EH (cell line): ENCODE measurements at places on chromosomes 2 and 18.

GRCh38 chr2:179307616-179308371 lies 43.2 kb upstream of the SESTD1 start:
- no peak for DNase-seq

GRCh38 chr18:49768051-49768391 lies 45.3 kb downstream of the ACAA2 start:
- peak; percentile 61 for DNase-seq

GRCh38 chr2:19554520-19554919 lies 196.1 kb upstream of the OSR1 start:
- no peak for DNase-seq

- DNase-seq = no peak
Measured at GRCh38 chr18:46541626-46542189, 115.3 kb downstream of the LOXHD1 start.

DNA sequence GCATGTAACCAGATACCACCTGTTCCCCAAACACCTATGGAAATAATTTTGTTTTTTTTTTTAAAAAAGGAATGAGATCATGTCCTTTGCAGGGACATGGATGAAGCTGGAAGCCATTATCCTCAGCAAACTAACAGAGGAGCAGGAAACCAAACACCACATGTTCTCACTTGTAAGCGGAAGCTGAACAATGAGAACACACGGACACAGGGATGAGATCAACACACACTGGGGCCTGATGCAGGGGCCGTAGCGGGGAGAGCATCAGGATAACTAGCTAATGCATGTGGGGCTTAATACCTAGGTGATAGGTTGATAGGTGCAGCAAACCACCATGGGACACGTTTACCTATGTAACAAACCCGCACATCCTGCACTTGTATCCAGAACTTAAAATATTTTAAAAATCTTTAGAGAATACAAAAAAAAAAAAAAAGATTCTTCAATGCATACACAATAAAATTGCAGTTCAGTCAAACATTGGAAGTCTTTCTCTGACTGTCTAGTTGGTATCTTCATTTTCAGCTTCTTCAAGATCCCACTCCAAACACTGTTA lies 11.6 kb upstream of the CASP10 start:
- DNase-seq = no peak

DNA sequence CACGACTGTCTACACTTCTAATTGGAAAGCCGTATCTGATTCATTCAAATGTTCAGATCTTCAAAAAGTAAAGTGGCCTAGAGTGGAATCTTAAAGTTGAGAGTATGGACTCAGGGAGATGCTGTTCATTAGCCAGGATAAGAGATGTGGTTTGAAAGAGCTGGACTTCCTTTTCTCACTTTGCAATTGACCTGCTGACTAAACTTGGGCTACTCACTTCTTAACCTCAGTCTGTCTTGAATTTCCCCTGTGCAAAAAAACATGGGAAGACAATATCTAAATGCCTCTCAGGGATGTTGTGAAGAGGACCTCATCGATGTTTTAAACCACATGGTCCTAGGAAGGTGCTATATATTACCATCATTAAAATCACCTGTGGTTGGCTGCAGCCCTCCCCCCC lies 64.1 kb downstream of the BCL2 start:
- DNase-seq = no peak

DNA sequence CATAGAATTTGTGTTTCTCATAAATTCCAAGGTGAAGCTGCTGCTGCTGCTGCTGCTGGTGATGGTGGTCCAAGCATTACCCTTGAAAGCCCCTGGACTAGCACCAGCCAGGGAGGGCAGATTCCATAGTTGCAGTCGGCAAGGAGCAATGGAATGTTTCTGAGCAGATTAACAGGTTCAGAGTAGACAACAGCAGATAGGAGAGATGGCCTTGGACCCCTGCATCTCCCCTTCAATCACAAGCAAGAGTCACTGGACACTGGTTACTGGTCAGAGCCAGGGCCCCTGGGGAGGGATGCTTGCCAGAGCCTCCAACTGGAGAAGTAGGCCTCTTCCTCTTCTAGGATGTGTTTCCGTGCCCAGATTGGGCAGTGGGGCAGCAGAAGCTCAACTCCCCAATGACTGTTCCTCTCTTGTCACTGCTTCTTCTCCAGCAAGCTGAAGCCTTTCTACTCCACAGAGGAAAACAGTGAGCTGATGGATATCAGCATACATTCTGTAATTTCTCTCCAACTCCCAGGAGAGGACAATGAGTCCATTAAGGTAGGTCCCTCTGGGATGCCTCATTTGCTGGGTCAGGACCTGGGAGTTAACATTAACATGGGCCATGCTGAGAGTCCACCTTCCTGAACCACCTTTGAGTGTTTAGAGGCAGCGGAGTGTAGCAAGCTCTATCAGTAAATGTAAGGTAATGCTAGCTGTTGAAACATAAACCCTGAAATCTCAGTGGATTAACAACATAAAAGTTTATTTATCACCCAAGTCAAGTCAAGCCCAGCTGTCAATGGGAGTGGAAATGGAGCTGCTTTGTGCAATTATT lies 35.3 kb downstream of the MROH2A start:
- no peak for DNase-seq

- peak; percentile 64 for DNase-seq
Measured at GRCh38 chr2:240060977-240061591, 7.8 kb upstream of the OR6B3 start.

- no peak for DNase-seq
Measured at GRCh38 chr2:147649998-147650397, 194.8 kb upstream of the ACVR2A start.

DNA sequence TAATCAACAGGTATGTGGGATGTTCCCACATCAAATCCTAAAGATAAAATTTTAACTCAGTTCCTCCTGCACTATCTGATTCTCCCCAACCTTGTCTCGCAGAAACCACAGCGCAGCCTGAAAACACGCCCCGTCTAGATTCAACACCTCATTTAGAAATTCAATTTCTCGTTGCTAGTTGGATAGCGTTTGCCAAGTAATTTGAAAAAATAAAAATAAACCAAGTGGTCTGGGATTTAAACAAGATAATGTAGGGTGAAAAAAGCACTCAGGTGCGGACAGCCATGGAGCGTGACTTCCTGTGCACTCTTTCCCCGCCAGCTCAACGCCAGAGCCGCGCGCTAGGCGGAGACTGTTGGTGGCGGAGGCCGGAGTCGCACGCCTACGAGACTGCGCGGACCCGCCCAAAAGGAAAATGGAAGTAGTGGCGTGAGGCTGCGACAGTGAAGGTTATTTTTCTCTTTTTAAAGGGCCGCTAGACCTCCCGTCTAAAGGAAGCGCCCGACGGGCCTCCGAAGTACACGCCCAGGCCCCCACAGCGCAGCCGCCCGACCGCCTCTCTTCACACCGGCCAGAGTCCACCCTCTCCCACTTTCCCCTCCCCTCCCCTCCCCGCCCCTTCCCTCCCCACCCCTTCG lies 615 bp upstream of the CCNT2 start:
- no peak for DNase-seq

DNA sequence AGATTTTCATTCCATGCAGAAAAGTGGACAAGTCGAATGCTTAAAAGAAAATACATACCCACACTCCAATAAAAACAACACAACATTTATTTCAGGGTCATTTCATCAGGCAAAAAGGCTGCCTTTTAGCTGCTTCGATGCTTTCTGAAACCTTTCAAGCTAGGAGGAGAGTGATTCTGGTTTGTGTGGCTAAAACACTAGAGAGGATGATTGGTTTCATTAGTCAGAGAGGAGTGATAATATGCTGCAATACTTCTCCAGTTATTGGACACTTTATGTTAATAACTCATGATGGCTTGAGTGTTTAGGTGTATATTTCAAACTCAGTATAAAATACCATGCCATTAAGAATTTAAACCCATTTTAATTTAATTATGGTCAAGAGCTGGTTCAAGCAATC lies 614.0 kb downstream of the SLC4A3 start:
- no peak for DNase-seq

DNA sequence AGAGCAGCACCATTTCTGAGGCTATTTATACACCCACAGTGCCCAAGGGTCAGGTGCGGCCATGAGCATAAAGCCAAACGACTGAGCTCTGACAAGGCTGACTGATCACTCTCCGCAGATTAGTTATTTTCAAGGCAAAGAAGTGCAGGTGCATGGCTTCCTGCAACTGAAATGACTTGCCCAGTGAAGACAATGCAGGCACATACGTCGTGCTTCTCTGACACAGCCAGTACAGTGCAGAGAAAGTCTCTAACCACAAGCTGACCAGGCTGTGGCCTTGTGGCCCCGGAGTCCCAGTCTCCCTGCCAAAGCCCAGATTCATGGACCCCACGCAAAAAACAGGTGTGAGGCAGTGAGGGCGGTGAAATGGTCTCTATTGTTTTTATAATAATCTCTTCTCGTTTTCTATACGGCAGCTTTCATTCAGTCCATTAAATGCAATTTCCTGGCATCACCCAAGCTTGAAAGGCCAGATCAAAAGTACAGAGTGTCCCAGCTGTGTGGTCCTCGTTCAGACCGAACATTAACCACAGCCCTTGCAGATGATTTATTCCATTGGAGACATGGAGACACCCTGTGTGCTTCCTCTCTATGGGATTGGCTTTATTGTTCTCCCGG lies 447.0 kb upstream of the ID2 start:
- no peak for DNase-seq

- no peak for DNase-seq
Measured at GRCh38 chr2:163888591-163888990, 152.8 kb upstream of the FIGN start.

GRCh38 chr18:8948471-8949149 lies 153.9 kb upstream of the NDUFV2 start:
- DNase-seq = peak; percentile 98

DNA sequence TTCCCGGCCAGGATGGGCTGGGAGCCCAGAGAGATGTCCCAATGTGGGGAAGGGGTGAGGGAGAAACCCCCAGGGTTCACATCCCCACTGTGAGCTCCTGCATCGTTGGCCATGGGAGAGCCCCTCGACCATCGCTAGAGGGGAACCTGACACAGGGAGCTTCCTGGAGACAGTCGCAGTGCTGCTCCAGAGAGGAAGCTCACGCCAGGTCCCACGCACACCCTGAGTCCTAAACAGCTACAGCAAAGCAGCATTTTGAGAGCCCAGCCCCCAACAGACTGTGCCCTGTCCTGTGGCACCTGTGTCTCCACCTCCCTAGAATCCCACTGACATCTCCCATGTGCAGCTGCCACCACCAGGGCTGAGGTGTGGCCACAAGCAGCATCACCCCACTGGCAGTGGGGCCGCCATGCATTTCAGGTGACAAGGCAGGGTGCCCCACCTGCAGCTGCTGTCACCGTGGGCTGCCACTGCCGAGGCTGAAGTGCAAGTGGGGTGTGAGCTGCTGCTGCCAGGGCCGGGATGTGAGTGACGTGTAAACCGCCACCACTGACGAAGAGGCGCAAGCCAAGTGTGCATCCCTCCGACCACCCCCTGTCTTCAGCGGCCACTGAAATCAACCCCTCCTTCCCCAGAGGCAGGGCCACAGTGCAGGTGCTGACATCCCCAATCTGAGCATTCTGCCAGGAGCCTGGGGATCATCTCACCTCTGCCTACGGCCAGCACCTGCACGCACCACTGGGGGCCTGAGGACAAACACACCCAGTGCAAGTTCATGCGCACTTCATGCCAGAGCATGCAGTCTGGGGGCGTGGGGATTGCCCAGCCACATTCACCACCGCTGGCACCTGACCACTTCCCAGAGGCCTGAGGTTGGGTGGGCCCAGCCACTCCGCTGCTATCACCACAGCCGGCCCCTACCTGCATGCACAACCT lies 467.7 kb upstream of the SALL3 start:
- no peak for DNase-seq

DNA sequence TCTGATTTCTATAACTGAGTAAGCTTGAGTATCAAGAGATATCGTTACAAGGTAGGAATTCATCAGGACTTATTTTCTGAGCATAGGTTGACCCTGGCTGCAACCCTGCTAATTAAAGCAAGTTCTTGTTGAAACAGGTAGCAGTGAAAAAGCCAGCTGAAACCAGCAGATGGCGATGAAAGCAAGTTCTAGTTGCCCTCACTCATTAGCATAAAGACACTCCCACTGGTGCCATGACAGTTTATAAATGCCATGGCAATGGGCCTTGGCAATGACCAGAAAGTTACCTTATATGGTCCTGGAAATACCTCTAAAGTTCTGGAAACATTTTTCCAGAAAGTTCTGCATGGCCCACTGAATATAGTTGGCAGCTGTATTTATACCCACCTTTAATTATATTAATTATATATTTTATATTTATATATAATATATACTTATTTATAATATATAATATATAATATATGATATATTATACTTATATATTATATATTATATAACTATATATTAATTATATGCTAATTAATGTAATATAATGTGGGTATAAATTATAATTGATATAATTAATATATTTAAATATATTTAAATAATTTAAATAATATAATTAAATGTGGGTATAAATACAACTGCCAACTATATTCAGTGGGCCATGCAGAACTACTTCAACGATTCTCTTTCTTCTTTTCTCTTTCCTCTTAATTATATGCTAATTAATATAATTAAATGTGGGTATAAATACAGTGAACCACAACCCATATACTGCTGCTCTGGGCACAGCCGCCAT lies 188.0 kb downstream of the CDH7 start:
- no peak for DNase-seq

- peak; percentile 35 for DNase-seq
Measured at GRCh38 chr18:55012008-55012407, 52.7 kb upstream of the CCDC68 start.

- peak; percentile 48 for DNase-seq
Measured at GRCh38 chr18:55185391-55185790, 226.1 kb upstream of the CCDC68 start.

DNA sequence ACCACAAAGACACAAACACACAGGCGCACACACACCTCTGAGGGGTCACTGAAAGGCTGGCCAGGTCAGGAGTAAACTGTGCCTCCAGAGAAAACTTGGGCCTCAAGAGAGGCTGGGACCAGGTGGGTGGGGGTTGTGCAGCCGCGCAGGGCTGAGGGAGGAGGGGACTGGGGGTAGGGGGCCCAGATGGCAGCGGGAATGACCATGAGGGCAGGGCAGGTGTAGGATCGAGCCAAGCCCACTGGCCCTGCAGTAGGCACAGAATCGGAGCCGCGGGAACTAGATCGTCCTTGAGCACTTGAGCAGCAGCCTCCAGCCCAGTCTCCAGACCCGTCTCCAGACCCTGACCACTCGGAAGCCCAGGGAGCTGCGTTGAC lies 36.8 kb downstream of the ANKMY1 start:
- DNase-seq = no peak

- peak; percentile 43 for DNase-seq
Measured at GRCh38 chr2:207149249-207150213, 16.2 kb downstream of the KLF7 start.

DNA sequence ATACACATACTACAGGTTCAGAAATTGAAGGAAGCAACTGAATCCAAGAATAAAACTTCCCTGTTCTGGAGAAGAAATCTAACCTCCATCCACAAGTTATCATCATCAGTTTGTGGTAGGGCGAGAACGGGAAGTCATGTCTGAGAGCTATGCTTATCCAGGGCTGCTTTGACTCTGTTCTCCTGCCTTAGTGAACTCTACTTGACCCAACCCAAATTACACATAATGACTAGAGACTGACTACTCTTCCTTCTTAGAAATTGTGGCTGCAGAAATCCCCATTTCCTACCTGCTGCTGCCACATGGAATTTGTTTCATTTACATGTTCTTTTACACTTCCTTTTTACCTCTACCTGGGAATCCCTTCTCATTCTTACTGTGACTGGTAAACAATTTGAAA lies 1102.6 kb upstream of the PIK3C3 start:
- no peak for DNase-seq
